ENCODE measurements at places on chromosomes 11 and 22. TPM values are rescaled to one million over a fixed set of nuclear protein-coding genes. Genes with fewer than 3 reads are reported as not detected.

DDX25 gene
- total RNA-seq = not detected

SHANK3 gene
- not detected for total RNA-seq

LGALS12 gene
- total RNA-seq = 0.59 TPM

CCDC87 gene
- total RNA-seq = not detected

MS4A3 gene
- total RNA-seq = not detected

SLC22A9 gene
- total RNA-seq = not detected

TP53AIP1 gene
- total RNA-seq = not detected

DNA sequence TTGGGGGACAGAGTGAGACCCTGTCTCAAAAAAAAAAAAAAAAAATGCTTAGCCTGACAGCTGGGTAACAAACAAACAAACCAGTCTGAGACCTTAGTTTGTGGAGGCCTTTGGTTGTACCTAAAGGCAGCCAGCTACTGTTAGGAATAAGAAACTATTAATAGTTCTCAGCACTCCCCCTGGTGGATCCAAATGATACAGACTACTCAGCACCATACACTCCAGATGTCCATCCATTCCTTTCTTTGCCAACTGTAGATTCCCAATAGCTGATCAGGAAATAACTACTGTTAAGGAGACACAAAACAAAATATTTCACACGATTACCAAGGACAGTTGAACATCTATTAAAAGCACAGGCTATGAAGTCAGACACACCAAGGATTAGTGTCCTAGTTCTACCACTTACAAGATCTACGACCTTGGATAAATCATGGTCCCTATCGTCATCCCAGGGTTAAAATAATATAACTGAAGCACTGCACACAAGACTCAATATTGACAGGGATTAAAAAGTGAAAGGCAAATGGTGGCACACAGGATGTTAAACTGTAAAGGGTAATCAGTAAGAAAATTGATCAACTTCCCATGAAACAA is 17.2 kb downstream of the CLDN25 start:
- no peaks in the 10 kb centered on the region for H3K27me3 ChIP-seq
- H3K4me1 ChIP-seq = no peaks in the 10 kb centered on the region
- peaks cover 8% of the 10 kb centered on the region for H3K36me3 ChIP-seq
- H3K27ac ChIP-seq = no peak overlapping the region
- DNase-seq = no peak
- H3K4me3 ChIP-seq = no peak overlapping the region

DNA sequence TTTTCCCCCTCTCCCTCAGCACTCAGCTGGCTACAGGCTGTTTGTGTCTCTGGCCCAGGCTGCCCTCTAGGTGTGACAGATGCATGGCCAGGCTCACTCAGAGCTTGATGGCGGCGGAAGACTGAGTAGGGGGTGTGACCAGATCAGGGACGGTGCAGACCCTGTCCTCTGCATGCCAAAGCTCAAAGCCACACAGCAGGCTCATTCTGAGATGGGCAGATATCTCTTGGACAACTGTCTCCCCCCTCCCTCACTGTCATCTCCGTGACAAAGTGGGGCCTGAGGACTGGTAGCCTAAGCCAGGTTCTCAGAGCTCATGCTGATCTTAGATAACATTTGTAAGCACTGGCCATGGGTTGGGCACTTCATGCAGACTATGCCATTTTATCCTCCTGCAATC is 231.3 kb downstream of the DSCAML1 start:
- DNase-seq = no peak
- no peak overlapping the region for H3K4me3 ChIP-seq
- no peak overlapping the region for H3K27ac ChIP-seq
- no peaks in the 10 kb centered on the region for H3K4me1 ChIP-seq

DNA sequence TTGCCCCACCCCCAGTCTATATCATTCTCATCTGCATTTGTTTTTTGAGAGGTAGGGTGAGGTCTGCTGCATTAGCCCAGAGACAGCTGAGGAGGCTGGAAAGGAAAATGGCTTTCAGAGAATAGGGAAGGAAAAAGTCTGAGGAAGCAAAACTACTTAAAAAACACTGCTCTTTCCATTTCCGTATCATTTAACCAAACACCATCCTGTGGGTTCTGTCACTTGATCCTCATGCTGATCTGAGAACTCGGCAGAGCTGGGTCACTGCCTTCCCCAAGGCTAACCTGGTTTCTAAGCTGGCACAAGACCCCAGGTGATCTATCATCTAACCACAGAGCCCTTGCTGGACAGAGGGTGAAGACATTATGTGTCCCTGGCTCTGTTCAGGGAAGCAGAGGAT is 1.2 kb downstream of the FOLR2 start:
- H3K27me3 ChIP-seq = peaks cover 8% of the 10 kb centered on the region
- no peak overlapping the region for H3K27ac ChIP-seq

- H3K27me3 ChIP-seq = peaks cover 45% of the 10 kb centered on the region
- H3K27ac ChIP-seq = no peak overlapping the region
- H3K4me1 ChIP-seq = no peaks in the 10 kb centered on the region
- no peak for DNase-seq
- H3K36me3 ChIP-seq = no peaks in the 10 kb centered on the region
Measured at GRCh38 chr11:12704049-12704448, 29.8 kb downstream of the TEAD1 start.

DNA sequence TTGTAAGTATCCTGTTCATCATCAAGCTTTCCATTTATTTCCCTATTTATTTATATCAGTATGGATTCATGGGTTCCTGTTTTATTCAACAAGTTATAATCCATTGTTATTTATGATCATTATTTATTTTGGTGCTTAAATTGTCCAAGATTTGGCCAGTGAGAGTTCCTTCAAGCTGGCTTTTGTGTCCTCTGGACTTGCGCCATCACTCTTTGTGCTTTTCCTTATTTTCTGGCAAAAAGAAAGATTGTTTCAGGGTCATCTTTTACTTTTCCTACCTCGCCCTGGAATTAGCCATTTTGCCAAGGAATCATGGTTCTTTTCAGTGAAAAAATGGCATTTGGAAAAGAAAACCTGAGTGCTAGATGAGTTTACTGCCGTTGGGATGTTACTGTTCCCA is 193.4 kb downstream of the ADAMTS15 start:
- H3K27ac ChIP-seq = no peak overlapping the region
- H3K4me1 ChIP-seq = no peaks in the 10 kb centered on the region
- no peaks in the 10 kb centered on the region for H3K36me3 ChIP-seq

DNA sequence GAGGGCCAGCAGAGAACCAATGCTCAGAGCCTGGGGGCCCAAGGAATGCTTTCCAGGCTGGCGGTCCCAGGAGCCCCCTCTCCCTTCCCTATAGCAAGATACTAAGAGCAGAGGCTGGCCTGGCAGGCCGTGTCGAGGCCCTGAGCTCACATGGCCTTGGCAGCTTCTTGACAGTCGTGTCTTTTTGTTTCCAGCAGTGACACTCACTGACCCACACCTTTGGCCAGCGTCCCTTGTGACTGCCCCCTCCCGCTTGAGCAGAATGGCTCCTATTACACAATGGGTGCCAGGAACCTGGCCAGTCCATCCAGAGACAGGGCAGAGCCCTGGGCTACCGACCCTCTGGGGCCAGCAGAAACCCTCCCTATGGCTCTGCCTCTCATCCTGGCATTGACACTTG is 6.4 kb upstream of the CCND1 start:
- H3K27ac ChIP-seq = no peak overlapping the region
- peaks cover 3% of the 10 kb centered on the region for H3K4me1 ChIP-seq
- no peak overlapping the region for H3K4me3 ChIP-seq
- H3K27me3 ChIP-seq = peaks cover 45% of the 10 kb centered on the region

GRCh38 chr11:62340269-62340901 is 3.1 kb downstream of the ASRGL1 start:
- DNase-seq = peak; percentile 69
- H3K27me3 ChIP-seq = peaks cover 6% of the 10 kb centered on the region
- H3K36me3 ChIP-seq = no peaks in the 10 kb centered on the region
- peaks cover 22% of the 10 kb centered on the region for H3K4me1 ChIP-seq

DNA sequence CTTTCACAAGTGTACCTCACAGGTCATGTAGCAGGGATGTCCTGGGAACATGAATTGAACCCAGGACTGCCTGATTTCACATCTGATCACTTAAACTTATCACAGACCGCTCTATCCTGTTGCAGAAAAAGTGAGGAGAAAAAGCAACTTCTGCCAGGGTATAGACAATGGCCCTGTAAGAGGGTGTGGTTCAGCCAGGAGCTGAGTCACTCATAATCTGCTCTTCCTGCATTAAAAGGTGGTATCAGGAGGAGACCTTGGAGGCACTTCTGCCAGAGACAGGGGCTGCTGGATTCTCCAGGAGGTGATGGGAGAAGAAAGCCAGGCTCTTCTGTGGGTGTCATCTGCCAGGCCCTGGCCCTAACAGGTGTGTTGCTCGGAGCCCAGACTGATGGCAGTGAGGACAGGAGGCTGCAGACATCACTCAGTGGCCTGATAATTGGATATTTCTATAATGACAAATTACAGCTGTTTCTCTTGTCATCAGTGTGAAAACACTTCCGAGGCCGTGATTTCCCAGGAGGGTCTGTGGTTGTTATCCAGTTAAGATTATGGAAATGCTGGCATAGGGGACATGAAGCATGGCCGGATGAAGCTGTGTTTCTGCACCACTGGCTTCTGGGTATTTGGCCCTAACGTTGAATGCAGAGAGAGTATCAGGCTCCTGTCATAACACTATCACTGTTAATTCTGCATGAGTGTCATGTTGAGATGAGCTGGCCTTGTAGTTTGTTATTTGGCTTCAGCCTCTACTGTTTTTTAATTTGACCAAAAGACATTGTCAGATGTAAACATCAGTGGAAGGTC is 125.1 kb upstream of the ZBED5 start:
- H3K36me3 ChIP-seq = no peaks in the 10 kb centered on the region
- DNase-seq = no peak
- no peak overlapping the region for H3K27ac ChIP-seq

DNA sequence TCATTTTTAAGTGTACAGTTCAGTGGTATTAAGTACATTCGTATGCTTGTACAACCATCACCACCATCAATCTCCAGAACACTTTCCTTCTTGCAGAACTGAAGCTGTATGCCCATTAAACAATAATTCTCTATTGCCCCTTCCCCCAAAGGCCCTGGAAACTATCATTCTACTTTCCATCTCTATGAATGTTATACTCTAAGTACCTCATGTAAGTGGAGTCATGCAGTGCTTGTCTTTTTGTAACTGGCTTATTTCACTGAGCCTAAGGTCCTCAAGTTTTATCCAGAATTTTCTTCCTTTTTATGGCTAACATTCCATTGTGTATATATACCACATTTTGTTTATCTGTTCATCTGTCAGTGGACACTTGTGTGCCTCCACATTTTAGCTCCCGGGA is 29.7 kb downstream of the MMP7 start:
- H3K4me1 ChIP-seq = no peaks in the 10 kb centered on the region
- no peak overlapping the region for H3K27ac ChIP-seq
- no peaks in the 10 kb centered on the region for H3K36me3 ChIP-seq
- no peak for DNase-seq

- DNase-seq = no peak
- no peak overlapping the region for H3K4me3 ChIP-seq
- H3K27me3 ChIP-seq = peaks cover 14% of the 10 kb centered on the region
Measured at GRCh38 chr11:134975866-134976376, 563.9 kb upstream of the B3GAT1 start.

- peaks cover 2% of the 10 kb centered on the region for H3K4me1 ChIP-seq
- H3K4me3 ChIP-seq = no peak overlapping the region
- no peaks in the 10 kb centered on the region for H3K36me3 ChIP-seq
- DNase-seq = no peak
- no peak overlapping the region for H3K27ac ChIP-seq
Measured at GRCh38 chr11:70625582-70626518, 227.5 kb downstream of the CTTN start.

GRCh38 chr22:30781271-30781875 is 86.7 kb downstream of the OSBP2 start:
- no peak for DNase-seq
- H3K27ac ChIP-seq = no peak overlapping the region
- peaks cover 7% of the 10 kb centered on the region for H3K27me3 ChIP-seq
- no peaks in the 10 kb centered on the region for H3K4me1 ChIP-seq
- no peaks in the 10 kb centered on the region for H3K36me3 ChIP-seq
- H3K4me3 ChIP-seq = no peak overlapping the region

GRCh38 chr11:32388871-32389770 is 46.2 kb downstream of the WT1 start:
- no peak for DNase-seq
- H3K4me3 ChIP-seq = no peak overlapping the region
- no peaks in the 10 kb centered on the region for H3K4me1 ChIP-seq
- H3K27me3 ChIP-seq = peaks cover 2% of the 10 kb centered on the region

DNA sequence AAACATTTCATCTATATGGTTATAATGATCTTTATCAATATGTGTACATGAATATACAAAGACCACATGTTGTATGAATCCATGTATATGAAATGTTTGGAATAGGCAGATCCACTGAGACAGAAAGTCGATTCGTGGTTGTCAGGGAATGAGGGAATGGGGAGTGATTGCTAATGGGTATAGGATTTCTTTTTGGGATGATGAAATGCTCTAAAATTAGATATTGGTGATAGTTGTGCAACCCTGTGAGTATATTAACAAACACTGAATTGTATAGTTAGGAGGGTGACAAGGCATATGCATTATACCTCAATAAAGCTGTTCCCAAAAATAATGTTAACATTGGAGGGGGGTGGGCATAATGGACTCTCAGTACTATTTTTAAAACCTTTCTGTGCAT is 5.0 kb upstream of the PTPMT1 start:
- no peak overlapping the region for H3K27ac ChIP-seq
- no peak overlapping the region for H3K4me3 ChIP-seq
- H3K4me1 ChIP-seq = peaks cover 10% of the 10 kb centered on the region
- H3K27me3 ChIP-seq = no peaks in the 10 kb centered on the region
- DNase-seq = no peak

DNA sequence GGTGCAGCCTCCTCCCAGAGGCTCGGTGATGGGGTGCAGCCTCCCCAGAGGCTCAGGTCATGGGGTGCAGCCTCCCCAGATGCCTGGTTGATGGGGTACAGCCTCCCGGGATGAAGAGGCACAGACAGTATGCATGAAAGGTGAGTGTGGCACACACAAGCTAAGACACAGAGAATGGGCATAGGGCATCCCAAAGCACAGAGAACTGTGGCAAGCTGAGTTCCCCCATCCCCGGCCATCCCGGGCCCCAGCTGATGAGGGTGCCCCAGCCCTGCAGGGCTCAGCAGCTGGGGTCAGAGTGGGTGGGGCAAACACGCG is 4.8 kb upstream of the SYT8 start:
- peak; percentile 51 for DNase-seq
- no peak overlapping the region for H3K4me3 ChIP-seq
- H3K27ac ChIP-seq = no peak overlapping the region
- no peaks in the 10 kb centered on the region for H3K4me1 ChIP-seq
- no peaks in the 10 kb centered on the region for H3K36me3 ChIP-seq
- H3K27me3 ChIP-seq = no peaks in the 10 kb centered on the region

DNA sequence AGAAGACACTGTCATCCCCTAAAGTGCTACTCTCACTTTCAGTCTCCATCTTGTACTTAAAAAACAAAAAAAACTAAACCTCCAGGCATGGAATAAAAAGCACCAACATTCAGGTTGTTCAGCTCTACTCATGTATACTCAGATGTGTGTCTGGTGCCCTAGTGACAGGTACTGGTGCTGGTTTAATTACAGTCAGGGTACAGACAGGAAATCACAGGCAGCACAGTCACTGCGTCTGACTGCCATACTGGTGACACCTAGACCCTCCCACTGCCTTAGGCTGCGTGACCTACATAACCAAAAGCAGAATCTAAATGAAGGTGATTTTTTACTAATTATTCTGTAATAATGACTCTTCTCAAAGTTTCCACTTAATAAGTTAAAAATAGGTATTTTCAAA is at the start of gene ARHGAP32:
Gene ARHGAP32 (minus strand): TSS at position 176 of the 400 bp plus-strand sequence. CDS start 127 bp downstream, at position 49.
- no peak for DNase-seq
- H3K36me3 ChIP-seq = no peaks in the 10 kb centered on the region
- no peaks in the 10 kb centered on the region for H3K27me3 ChIP-seq
- H3K4me1 ChIP-seq = no peaks in the 10 kb centered on the region
- H3K27ac ChIP-seq = no peak within 1 kb of the TSS

- H3K4me3 ChIP-seq = no peak overlapping the region
- peaks cover 14% of the 10 kb centered on the region for H3K27me3 ChIP-seq
- no peaks in the 10 kb centered on the region for H3K36me3 ChIP-seq
- H3K27ac ChIP-seq = no peak overlapping the region
Measured at GRCh38 chr11:131185915-131186314, 184.5 kb upstream of the NTM start.
